ENCODE measurements at places on chromosomes 5 and 9.
A peak's percentile ranks its signal among the peaks of the same experiment; 100 is the strongest.

DNA sequence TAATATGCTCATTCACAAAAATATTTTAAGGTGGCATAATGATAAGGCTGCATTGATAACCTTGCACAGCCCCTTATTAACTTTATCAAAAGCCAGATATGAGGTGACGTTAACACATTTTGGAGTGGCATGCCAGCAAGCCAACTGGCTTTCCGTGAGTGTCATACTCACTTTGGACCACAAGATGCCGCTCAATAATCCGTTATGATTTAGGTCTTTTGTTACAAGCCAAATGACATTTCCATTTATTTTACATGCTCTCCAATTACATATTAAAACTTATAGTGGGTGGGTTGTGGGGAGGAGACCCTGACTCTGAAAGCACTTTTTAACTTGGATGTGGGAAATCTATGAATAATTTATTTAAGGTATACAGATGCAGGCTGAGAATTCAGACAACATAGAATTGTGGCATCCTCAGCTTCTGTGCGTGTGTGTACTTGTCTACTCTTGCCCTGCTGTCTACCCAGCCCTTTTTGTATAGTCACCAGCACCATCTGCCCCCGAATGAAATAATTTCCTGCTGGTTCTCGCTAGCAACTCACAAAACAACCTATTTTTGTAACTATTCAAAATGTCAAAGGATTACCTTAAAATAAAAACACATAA is 305.1 kb downstream of the PSAT1 start:
- DNase-seq: no peak

- DNase-seq: no peak
Observed at GRCh38 chr5:136732751-136733150, 367.4 kb upstream of the TRPC7 start.

- no peak for DNase-seq
Observed at GRCh38 chr5:4777435-4777834, 362.7 kb upstream of the ADAMTS16 start.

- no peak for DNase-seq
Observed at GRCh38 chr5:178237431-178238312, 5.1 kb upstream of the PHYKPL start.

DNA sequence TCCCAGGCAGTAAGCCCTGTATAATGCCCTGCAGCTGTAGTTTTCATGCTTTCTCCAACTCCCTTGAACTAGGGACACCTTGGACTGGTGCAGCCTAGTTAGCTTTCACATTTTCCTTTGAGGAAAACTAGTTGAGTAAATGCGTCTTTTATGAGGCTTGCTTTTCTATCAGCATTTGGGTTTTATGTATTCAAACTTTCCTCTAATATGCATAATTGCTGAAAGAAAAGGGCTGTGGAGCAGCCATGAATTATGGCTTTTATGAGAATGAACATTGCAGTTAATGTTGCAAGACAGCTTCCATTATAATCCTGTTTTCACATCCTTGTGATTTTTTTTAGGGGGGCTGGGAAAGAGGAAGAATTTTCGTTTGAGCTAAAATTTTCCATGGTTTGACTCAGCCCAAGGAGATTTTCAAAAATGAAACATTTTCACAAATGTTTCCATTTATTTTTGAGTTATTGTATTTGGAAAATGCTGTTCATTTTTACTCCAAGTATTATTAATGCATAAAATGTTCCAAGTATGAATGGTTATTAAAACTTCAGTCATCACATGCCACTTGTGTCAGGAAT is 57.9 kb upstream of the PPP3R2 start:
- no peak for DNase-seq

DNA sequence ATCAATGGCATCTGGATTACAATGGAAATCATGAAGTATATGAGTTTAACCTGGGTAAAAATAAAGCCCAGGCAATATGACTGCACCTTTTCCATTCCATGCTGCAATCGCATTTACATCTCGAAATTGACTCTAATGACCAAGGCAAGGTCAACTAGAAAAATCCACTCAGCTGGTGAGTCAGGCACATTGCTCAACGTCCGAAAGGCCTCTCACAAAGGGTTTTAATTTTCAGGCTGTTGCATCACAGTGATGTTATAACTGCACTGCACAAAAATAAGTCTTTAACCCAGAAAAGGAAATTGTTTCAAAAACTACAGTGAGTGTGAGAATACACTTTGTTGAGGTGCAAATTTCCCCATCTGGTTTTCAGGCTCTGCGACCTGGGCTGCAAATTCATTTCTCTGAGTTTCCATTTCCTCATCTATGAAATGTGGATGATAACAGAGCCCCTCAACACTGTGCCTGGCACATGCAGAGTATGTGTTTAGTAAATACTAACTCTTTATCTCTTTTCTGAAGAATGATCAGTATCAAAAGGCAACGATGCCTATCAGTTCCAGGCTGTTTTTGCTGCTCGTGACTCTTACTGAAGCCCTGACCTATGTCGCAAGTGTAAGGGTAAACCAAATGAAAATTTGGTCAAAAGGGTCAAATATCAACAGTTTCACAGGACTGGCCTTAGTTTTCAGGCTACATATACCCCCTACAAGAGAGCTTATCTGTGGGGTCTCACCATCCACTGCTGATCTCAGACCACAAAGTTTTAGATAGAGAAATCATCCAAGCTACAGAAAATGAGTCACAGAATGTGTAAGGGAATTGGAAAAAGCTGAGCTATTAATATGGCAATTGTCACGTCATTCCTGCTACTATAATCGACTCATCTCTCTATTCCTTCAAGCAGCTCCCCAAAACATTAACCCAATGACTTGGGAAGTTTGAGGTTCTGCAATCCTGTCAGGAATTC is 4.1 kb downstream of the NFIL3 start:
- DNase-seq: no peak

- DNase-seq: no peak
Observed at GRCh38 chr5:172730981-172731679, 39.9 kb downstream of the DUSP1 start.

- no peak for DNase-seq
Observed at GRCh38 chr5:129652349-129653056, 95.4 kb upstream of the MINAR2 start.

GRCh38 chr5:139670369-139671095 is 22.4 kb downstream of the CXXC5 start:
- DNase-seq: no peak

- DNase-seq: no peak
Observed at GRCh38 chr9:88818495-88819201, 172.6 kb upstream of the S1PR3 start.

GRCh38 chr9:87567571-87567970 is 69.9 kb downstream of the DAPK1 start:
- DNase-seq: no peak

DNA sequence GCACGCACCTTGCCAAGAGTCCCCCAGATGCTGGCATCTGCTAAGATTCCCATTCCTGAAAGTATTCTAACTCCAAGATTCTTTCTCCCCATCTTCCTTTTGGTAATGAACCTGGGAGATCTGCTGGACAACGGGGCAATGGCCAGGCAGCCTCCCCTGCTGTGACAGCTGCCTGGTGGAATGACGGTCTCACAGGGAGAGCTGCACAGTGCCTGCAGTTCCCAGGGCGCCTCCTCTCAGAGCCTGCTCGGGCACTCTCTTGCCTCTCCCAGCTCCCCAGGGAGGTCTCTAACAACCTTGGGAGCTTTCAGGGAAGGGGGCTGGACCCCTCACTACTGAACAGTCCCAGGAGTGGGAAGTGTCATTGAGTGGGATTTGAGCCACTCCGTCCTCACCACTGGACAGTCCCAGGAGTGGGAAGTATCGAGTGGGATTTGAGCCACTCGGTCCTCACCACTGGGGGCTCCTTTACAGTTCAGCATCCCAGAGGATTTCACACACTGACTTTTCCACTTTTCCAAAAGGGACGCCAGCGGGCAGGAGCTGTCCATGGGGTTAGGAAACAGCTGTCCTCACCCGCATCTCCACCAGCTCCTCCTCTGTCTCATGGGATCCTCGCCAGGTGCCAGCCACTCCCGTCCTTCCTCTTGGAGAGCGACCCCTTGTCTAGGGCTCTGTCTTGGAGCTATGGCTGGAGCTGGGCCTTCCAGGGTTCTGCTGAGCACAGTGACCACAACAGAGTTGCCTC is 65.7 kb downstream of the ADAMTS2 start:
- no peak for DNase-seq

GRCh38 chr5:13613621-13614020 is 330.9 kb downstream of the DNAH5 start:
- no peak for DNase-seq

DNA sequence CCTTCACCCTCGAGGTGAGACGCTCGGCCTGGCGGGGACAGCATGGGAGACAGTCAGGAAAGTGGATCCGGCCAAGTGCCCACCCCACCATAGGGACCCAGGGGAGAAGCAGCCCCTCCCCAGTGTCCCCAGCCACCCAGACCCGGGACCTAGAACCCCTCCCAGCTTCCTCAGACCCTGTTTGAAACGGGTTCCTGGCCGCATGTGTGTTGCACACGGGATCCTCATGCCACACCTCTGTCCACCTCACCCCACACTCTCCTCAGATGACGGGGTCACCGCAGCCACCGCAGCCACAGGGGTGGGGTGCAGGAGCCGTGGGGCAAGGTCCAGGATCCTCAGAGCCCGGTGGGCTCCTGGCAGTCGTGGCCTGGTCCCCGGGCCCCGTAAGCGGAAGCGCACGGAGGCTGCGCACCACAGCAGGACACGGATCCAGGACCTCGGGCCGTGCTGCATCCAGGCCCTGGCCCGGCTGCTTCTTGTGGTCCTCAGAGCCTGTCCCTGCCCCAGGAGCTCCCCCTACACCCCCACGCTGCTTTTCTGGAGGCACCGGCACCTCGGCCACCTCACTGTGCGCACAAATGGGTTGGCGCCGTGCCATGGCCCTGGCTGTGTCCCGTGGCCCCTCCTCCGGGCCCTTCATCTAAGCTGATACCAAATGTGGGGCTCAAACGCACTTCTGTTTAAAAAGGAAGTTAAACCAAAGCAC is 15.3 kb downstream of the TERT start:
- DNase-seq: no peak

- peak; percentile 31 for DNase-seq
Observed at GRCh38 chr5:174292348-174292747, 246.8 kb downstream of the NSG2 start.

DNA sequence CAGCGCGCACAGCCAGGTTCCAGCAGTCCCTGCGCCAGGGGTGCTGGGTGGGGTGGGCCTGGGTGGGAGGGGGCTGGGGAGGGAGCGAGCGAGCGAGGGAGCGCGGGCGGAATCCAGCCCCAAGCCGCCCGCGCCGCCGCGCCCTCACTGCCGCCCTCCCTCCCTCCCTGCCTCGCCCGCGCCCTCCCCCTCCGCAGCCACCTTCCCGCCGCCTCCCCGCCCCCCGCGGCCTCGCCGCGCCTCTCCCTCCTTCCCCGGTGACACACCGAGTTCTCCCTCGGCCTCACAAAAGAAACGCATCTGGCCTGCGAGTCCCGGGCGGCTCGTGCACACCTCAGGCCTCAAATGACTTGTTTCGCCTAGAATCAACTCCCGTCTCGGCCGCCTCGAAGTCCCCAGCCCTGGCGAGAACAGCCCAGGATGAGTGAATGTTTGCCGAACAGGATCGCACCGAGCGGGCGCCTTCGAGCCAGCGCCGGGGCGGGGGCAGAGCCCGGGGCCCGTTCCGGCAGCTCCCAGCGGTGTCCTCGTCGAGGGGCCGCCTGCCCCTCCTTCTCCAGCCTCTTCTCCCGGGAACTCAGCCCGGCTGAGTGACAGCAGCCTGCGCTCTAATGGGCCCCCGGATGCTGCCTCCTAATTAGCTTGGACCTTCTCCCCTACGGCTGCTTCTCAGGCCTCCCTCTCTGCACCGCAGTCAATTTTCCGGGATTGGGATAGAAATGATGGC is 371 bp upstream of the PITX1 start:
- DNase-seq: no peak

DNA sequence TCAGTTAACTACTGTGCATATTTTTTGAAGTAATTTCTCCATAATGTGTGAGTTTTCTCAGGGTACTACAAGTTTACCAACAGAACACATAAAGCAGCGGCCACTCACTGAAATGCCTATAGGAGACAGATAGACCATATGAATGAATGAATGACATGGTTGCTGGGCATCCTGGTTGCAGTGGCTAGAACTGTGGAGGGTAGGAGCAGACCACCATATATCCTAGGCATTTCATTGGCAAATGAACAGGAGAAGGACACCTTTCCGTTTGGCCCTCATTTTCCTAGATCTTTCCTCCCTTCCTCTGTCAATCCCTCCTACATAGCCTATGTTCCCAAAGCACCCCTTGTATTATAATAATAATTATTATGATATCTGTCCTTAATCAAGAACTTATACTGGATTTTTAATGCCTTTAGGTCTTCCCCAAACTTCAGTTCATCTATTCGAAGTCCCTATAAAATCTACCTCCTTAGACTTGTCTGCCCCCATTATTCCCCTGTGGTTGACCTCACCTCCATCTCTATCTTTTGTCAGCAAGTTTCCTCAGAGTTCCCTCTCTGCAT is 472.2 kb downstream of the RAB3C start:
- no peak for DNase-seq

- no peak for DNase-seq
Observed at GRCh38 chr9:23492126-23493002, 333.7 kb downstream of the ELAVL2 start.

DNA sequence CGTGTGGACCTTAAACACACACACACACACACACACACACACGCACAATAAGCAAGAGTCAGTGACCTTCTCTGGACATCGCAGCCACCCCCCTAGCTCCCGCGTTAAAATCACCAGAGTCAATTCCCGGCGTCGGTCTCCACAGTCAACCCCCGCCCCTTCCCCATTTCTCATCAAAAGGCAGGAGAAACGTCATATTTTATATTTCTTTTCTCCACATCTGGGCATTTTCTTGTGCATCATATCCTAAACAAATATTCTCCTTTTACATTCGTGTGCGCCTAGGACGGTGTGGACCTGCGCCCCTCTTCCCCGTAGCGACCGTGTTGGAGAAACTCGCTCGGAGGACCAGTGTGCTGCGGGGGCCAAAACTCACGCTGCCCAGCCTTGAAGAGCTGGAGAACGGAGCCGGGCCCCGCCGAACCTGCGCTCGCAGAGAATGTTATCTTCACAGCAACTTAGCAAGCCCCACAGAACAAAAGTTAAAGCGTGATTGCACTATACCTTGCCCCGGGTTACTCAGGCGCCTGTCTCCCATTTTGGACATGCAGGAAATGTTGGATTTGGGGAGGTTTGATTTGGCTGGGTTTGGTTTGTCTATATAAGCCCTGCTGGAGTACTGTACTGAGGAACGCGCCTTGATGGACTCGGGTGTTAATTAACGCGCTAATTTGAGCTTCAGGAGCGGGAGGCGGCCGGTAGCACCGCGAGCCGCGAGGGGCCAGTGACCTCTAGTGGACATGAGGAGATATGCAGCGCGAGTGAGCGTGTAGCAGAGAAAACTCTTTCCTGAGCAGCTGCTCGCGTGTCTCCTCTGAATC is 192.4 kb downstream of the MEF2C start:
- DNase-seq: peak; percentile 85

DNA sequence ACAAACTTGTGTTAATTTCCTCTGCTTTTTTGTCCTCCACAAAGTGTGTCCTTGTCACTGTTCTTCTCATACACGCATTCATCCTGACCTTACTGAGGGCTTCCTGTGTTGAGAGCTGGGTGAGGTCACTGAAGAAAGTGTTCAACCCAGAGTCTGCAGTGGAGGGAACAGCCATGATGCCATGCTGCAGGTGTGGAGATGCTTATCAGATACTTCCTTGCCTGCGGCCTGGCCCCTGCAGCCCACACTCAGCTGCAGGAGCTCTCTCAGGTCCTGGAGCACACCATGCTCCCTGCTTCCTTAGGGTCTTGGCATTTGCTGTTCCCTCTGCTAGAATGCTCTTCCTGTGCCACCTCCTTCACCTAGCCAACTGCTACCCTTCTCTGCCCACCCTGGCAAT is 108.1 kb upstream of the SPRY4 start:
- DNase-seq: no peak
